ENCODE measurements at places on chromosomes 3 and 15.

- no peak for DNase-seq
These were observed 220.0 kb upstream of the ARHGEF26 start for GRCh38 chr3:153901152-153901551.

DNA sequence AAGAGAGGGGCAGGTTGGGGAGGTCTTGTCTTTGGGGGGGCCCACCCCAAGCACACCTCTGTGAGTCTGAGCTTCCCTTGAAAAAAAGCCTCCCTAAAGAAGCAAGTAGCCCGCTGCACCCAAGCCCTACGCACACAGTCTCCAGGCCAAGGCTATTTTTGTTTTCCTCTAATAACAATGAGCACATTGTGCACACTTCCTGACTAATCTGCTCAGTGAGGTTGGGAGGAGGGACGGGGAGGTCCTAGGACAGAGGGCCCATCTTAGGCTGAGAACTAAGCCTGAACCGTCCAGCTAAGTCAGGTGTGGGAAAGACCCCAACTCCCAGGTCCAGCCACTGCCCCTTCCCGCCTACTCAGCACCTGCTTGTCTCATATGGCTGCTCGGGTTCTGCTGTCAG is 87.2 kb downstream of the HMG20A start:
- no peak for DNase-seq

DNA sequence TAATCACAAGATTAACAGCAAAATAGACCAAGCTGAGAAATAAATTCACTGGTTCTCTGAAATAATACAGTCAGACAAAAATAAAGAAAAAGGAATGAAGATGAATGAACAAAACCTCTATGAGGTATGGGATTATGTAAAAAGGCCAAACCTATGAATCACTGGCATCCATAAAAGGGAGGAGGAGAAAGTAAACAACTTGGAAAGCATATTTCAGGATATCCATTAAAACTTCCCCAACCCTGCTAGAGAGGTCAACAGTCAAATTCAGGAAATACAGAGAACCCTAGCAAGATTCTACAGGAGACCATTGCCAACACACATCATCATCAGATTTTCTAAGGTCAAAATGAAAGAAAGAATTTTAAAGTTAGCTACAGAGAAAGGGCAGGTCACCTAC is 649.7 kb upstream of the CBLB start:
- DNase-seq: no peak

- no peak for DNase-seq
These were observed 350.5 kb downstream of the EPHB1 start for GRCh38 chr3:135145581-135145980.

DNA sequence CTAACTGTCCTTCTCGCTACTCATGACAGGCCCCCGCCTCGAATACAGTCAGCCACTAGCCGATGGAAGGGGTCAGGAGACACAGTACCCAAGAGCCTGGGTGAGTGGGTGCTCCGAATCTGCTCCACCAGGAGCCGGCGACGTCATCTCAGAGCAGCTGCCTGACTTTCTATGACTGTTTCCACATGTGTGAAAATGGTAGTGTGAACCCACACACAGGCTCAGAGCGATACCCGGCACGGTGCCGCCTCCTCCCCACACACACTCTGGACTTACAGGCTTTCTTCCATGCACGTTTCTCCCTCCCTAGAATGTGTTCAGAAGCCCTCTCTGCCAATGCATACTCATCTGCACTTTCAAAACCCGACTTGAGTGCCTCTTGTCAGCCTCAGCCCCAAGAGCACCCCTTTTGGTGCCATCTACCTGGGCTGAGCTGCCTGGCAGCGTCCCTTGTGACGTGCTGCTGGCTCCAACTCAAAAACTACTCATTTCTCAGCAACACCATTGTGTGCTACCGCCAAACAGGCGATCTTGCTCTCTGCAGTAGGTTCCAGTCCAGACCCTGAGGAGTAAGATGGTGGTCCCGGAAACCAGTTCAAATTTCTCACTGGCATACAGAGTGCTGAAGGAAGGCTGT is 29.7 kb downstream of the VGLL4 start:
- no peak for DNase-seq

- DNase-seq: no peak
These were observed 75.2 kb downstream of the CHSY1 start for GRCh38 chr15:101176625-101177024.
